Germinal center (tissue), 1 donor: ENCODE measurements at places on chromosomes 11 and 22.

- DNase-seq: no peak
Observed at GRCh38 chr11:97263183-97263858, 873.5 kb downstream of the JRKL start.

DNA sequence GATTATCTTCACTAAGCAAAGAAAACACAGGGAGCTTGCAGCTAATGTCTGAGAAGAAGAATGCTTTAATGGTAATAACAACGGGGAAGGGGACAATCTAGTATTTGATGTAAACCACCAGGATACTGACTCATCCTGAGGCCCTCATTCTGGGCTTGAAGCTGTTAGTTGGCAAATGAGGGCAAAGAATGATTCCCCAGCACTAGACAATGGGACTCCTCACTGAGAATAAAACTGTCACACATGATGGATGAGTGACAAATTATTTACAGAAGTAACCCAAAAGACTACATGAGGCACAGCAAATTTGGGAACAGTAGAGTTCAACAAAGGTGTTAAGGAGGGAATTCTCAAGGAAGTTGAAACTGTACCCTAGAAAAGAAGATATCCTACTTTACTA, 76.3 kb downstream of the FAM168A start:
- DNase-seq: no peak

DNA sequence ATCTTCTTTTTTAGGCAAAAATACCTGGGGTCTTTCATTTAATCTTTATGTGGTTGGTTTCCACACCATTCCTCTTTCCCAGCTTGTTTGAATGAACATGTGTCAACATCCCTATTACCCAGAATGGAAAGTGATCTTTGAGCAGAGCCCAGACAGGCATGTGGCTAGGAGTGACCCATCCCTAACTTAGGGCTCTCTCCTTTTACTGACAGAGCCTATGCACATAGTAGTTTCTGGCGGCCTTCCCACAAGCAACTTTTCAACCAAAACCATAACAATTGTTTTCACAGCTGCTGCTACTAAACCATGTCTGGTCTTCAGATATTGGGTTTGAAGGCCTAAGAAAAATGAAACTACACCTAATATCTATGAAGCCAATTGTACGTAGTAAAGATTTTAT, 107.5 kb downstream of the TENM4 start:
- no peak for DNase-seq

DNA sequence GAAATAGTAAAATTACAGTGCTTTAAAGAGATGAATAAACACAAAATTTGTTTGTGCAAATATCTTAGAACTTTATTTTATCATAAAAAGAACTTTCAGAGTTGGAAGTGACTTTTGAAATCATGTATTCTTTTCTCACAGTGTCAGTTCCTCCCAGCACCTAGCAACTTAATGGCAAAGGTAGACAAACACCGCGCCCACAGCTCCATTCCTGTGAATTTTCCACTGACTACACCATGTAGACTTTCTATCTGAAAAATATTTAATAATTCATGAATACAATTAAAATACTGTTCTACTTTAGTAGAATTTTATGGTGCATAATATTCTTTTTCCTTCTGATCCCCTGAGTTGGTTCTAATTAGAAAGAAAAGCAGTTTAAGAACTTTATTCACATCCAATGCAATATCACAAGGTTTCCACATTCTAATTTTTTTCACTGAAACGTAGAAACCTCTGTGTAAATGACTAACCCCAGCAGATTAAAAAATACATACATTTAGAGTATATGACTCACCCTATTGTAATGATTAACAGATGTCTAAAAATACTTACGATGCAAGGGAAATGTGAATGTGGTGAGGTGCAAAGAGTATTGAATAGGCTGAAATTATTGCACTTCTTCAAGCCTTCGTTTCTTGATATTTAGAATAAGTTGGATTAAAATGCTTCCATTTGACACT, 218.2 kb upstream of the CCDC179 start:
- no peak for DNase-seq

DNA sequence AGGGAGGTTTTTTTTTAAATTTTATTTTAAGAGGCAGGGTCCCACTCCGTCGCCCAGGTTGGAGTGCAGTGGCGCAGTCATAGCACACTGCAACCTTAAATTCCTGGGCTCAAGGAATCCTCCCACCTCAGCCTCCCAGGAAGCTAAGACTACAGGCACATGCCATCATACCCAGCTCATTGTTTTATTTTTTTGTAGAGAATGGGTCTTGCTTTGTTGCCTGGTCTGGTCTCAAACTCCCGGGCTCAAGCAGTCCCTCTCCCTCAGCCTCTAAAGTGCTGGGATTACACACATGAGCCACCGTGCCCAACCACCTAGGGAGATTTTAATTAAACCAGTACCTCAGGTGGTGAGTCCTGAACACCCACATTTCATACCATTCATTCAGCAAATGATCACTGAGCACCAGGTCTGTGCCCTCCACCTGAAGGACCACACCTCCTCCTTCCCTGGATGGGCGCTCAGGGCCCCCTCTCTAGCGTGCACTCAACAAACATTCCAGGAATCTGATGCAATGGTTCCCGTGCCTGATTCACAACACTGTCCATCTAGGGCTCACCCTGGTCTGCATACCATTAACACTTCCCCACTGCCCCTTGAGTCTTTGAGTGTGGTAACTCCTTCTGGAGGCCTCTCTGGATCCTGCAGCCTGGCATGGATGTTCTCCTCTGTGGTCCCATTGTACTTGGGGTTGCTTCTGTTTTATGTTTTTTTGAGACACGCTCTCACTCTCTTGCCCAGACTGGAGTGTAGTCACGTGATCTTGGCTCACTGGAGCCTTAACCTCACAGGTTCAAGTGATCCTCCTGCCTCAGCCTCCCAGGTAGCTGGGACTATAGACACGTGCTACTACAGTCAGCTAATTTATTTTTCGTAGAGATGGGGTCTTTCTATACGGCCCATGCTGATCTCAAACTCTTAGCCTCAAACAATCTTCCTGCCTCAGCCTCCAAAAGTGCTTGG, 9.6 kb upstream of the MYH9 start:
- no peak for DNase-seq

- no peak for DNase-seq
Observed at GRCh38 chr11:134471087-134471715, 59.2 kb upstream of the B3GAT1 start.

- DNase-seq: no peak
Observed at GRCh38 chr11:58921778-58922390, 17.4 kb upstream of the GLYATL1 start.
